ENCODE measurements at places on chromosomes 5 and 9.

DNA sequence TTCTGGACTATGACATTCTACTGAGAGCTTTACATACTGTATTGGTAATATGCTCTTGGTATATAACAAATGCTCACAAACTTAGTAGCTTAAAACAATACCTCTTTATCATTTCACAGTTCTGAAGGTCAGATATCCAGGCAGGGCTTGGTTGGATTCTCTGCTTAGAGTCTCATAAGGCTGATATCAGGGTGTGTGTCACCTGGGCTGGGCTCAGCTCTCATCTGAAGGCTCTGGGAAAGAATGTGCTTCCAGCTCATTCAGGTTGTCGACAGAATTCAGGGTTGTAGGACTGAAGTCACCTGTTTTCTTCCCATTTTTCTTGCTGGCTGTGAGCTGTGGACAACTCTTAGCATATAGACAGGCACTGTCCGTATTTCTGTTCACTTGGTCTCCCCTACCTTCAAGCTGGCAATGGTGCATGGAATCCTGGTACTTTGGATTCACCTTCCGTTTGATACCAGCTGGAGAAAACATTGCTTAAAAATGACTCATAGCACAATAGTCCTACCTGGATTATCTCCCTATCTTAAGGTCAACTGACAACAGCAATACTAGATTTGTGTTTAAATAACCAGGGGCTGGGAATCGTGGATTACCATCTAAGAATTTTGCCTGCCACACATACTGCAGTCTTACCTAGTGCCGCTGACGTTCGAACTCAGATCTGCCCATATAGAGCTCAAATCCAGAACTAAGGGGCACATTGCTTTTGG, 69.2 kb downstream of the RCL1 start:
- no peak for DNase-seq

DNA sequence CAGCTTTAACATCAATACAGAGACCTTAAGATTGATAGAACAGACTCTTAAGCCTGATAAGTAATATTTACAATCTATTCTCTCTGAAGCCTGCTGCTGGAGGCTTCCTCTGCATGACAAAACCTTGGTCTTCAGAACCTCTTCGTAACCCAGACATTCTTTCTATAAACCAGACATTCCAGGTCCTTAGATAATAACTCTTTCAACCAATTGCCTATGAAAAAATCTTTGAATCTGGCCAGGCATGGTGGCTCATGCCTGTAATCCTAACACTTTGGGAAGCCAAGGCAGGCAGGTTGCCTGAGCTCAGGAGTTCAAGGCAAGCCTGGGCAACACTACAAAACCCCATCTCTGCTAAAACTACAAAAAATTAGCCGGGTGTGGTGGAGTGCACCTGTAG, 327.8 kb downstream of the ENC1 start:
- no peak for DNase-seq

GRCh38 chr5:6710070-6710469, 3.2 kb upstream of the TENT4A start:
- no peak for DNase-seq

DNA sequence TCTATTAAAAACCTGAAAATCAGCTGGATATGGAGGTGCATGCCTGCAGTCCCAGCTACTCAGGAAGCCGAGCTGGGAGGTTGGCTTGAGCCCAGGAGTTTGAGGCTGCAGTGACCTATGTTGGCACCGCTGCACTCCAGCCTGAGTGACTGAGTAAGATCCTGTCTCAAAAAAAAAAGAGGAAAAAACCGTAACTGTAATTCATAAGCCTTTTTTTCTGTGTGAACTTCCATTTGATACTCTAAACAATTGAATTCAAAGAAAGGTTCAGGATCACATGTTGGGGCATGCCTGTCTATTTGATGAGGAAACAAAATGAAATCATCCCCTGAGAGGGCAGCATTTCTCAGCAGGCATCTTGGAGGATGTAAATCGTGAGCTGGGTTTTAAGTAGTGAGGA, 38.8 kb downstream of the ITGA2 start:
- DNase-seq, result peak; percentile 81

GRCh38 chr9:33919276-33919897, 102.4 kb downstream of the UBE2R2 start:
- DNase-seq, result no peak

DNA sequence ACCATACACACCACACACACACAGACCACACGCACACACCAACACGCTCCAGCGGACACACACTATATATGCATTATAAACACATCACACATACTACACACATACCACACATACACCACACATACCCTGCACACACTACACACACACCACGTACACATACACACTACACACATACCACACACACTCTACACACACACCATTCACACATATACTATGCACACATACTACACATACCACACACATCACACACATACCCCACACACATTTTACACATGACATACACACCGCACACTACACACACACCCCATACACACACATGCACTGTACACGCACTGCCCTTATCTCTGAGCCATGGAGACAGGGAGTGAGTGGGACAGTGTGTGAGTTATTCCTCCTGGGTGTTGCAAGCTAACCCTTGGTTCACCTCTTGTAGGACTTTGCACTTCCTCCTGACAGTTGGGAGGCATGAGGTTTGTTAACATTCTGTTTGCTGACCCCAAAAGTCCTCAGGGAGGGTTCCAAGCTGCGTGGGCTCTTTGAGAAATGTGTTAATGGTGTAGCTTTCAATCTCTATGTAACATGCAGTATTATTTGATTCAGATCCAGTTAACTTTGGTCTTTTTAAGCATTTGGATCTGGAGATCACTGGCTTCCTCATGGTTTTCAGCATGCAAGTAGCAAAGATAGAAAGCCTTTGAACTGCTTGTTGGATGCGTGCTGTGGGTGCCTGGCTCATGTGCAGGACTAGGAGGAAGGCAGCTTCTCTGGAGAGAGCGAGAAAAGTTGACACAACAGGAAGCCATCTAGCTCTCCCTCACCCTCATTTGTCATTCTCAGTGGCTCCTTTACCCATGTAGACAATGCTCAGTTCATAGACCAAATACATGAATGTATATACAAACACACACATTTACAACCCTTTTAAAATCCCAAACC, 13.7 kb downstream of the IL31RA start:
- DNase-seq, result no peak

DNA sequence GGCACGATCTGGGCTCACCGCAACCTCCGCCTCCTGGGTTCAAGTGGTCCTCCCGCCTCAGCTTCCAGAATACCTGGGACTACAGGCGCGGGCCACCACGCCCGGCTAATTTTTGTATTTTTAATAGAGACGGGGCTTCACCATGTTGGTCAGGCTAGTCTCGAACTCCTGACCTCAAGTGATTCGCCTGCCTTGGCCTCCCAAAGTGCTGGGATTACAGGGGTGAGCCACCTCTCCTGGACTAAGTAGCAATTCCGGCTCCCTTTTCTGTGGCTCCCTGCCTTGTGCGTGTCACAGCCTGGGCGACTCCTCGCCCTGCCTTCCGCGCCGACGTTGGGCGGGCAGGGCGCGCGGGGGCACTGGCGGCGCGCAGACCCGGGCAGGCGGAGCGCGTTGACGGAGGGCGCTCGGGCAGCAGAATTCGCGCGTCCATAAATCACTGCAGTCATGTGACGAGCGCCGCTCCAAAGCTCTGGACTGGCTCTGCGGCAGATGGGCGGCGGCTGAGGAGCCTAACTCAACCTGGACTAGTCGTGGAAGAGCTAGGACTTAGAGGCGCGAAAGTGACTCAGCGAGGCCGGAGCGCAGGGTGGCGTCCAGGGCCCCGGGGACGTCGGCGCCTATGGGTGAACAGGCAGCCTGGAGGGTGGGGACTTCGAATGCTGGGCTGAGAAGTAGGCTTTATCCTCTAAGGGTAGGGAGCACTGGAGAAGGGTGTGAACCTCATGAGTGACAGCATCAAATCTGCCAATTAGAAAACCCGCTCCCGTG, 1.4 kb upstream of the CIZ1 start:
- peak; percentile 96 for DNase-seq

GRCh38 chr9:112764344-112764743, 13.8 kb downstream of the SNX30 start:
- DNase-seq, result peak; percentile 61

DNA sequence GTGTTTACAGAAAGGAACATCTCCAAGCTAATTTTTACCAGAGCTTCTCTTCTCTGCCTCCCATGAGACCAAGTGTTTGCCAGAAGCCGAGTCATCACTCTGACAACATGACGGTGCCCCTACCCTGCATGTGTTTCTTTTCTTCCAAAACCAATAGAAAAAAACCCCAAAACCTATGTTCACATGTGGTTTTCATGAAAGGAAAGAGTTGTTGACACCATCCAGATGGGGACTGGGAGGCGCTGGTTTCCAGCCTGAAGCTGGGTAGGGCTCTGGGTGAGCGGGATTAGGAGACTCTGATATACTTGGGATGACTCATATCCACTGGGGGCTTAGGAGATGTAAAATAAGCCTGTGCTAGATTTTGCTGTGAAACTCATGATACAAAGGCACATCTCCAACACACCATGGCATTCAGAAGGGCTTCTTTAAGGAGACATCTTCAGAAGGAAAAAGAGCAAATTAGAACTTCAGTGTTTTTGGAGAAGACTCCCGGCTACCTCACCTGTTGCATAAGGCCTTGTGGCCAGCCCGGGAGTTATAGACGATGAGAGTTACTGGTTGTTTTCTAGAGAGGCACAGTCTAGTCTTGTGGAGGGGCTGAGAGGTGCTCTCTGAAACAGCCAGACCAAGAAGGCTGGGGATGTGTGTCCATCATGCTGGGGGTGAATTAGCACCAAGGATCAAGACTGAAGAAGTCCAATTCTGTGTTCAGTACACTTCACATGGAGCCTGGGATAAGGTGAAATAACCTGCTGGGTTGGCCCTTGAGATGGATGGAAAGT, 108.9 kb upstream of the LHFPL2 start:
- no peak for DNase-seq

DNA sequence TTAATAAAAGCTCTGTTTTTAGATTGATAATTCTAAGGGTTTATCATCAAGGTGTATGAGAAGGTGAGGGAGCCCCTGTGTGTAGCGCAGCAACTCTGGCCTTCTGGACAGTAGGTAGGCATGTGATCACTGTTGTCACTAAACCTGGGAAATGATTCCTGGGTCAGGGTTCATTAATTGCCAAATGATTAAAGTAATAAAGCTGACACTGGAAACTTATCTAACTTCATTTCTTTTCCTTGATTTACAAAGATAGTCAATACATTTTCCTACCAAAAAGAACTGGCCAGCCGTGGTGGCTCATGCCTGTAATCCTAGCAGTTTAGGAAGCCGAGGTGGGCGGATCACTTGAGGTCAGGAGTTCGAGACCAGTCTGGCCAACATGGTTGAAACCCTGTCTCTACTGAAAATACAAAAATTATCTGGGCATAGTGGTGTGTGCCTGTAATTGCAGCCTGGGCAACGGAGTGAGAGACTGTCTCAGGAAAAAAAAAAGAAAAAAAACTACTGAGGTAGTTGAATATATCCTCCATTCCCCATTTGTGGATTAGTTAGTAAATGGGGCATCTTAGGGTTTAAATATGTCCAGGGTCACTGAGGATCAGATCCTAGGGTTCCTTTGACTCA, 2.4 kb downstream of the EHMT1 start:
- peak; percentile 37 for DNase-seq

DNA sequence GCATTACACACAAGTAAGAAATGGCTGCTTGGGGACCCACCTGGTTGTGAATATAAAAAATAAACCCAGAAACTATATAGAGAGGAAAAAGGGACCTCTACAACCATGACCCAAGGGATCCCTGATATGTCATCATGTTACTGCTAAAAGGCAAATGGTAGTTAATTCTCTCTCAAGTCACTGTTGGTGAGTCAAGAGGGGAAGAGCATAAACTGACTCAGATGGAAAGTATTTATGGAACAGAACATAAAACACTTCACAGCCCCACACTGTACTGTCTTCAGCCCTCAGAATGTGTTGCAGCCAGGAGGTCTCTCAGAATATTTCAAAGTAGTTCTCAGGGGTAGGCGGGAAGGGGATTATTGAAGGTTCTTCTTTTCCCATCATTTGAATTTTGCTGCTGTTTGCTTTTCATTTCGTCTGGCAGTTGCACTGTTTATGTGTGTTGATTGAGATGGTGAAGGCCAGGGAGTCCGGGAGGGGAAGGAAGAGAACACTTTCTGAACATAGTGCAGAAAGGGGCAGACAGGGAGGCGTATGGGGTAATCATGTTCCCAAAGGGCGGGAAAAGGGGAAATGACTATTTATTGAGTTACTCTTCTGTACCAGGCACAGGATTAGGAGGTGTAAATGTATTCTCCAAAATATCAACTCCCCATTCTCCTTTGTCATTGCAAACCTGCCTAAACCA, 85.5 kb downstream of the TEK start:
- no peak for DNase-seq

DNA sequence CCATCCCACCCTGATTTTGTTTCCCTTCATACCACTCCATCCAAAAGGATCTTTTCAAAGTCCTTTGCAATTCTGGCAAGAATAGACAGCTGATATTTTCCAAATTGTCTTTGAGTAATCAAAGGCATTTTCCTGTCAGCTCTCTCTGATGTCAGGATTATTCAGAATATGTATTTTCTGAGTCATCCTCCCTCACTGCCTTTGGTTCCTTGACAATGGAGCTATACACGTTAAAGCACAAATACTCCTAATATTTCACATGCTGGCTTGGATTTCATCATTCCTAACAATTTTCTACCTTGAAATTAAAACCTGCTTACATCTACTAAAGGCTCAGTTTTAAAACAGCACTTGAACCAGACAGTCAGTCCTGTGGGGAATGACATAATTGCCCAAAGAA, 379.4 kb downstream of the GADD45G start:
- no peak for DNase-seq

GRCh38 chr9:28050046-28050445, 476.8 kb upstream of the C9orf72 start:
- no peak for DNase-seq

DNA sequence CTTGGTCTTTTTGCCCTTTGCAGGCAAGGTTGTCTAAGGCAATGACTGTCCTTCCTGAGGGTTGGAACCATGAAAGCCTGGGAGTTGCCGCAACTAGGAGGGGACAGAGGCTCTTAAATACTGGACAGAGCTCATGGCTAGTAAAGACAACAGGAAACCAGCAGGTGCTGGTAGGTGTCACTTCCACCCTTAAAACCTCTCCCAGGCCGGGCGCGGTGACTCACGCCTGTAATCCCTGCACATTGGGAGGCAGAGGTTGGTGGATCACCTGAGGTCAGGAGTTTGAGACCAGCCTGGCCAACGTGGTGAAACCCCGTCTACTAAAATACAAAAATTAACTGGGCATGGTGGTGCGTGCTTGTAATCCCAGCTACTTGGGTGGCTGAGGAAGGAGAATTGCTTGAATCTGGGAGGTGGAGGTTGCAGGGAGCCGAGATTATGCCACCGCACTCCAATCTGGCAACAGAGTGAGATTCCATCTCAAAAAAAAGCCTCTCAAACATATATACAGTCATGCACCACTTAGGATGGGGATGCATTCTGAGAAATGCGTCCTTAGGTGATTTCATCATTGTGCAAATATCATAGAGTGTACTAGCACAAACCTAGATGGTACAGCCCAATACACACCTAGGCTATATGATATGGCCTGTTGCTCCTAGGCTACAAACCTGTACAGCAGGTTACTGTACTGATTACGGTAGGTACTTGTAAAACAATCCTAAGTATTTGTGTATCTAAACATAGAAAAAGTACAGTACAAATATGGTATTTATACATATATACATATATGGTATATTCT, 102.7 kb downstream of the HSPA4 start:
- DNase-seq, result no peak

- no peak for DNase-seq
Observed at GRCh38 chr9:19913151-19913550, 124.3 kb upstream of the SLC24A2 start.

- DNase-seq, result no peak
Observed at GRCh38 chr9:117705386-117705785, 1.2 kb downstream of the TLR4 start.
